ENCODE measurements at places on chromosomes 2 and 18. TPM values are rescaled to one million over a fixed set of nuclear protein-coding genes. Genes with fewer than 3 reads are reported as not detected.

Gene ALK
- polyA plus RNA-seq: 0.01 TPM

Gene PIK3C3
- 21.2 TPM for polyA plus RNA-seq

Gene NYAP2
- not detected for polyA plus RNA-seq

Gene PJVK
- 0.54 TPM for polyA plus RNA-seq

Gene SCRN3
- 10.3 TPM for polyA plus RNA-seq

Gene PPP1R1C
- 4.9 TPM for polyA plus RNA-seq

Gene CNRIP1
- 12.8 TPM for polyA plus RNA-seq

Gene GKN2
- polyA plus RNA-seq: not detected

Gene LRRTM4
- polyA plus RNA-seq: 0.29 TPM

Data from heart right ventricle (tissue), 16 donors.